CD4-positive, alpha-beta T cell treated with Interleukin-6 for 4 hours (primary cell): ENCODE measurements at places on chromosomes 12 and 14.

DNA sequence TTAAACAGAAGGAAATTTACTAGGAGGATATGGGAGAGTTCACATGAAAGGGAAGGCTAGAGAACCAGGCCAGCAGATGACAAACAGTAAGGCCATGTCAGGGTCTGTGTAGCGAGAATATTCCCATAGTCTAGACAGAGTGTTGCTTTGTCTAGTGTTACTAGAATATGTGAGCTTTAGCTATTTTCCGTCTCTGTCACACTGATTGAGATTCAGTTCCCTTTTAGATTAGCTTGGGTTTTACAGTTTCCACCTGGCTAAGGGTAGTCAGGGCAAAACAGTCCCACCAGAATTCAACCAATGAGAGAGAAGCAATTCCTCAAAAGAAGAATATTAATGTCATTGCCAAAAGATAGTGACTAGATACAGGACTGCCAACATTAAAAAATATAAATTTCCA is 82.8 kb upstream of the MDM1 start:
- no peak for DNase-seq

GRCh38 chr14:65421201-65421981 is 8.9 kb downstream of the FUT8 start:
- no peak for DNase-seq

DNA sequence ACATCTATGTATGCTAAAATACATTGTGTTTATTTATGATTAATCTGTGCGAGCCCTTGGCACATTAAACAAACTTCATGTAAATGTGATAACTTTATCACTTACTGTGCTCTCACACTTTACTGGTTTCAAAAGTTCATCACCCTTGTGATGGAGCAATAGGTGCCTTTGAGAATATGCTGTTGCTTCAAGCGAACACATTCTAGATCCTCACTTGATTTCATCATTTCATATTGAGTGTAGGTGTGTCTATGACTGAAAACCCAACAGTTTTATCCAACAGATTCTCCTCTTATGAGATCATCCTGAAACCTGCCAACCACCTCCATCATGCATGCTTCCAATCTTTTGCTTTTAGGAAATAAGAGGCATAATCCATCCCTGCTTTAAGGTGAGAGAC is 854.4 kb downstream of the TMEM121 start:
- DNase-seq = no peak

DNA sequence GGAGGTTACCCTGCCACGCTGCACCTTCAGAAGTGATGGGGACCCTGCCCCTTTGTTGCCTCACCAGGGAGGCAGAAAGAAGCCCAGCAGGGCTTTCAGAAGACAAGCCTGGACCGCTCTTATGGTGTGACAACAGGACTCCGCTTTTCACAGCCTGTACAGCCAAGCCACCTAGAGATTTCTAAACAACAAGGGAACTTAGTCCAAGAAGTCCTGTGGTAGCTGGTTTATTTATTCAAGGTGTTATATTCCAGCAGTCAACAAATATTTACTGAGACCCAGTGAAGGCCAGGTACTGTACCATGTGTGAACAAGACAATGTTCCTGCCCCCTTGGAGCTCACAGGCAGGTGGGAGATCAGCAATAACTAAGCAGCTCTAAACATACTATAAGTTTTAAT is 4.0 kb upstream of the TMEM229B start:
- DNase-seq = no peak

GRCh38 chr14:101017209-101017608 is 113.7 kb upstream of the RTL1 start:
- no peak for DNase-seq

- DNase-seq = no peak
Measured at GRCh38 chr14:98956661-98957060, 315.3 kb downstream of the BCL11B start.

DNA sequence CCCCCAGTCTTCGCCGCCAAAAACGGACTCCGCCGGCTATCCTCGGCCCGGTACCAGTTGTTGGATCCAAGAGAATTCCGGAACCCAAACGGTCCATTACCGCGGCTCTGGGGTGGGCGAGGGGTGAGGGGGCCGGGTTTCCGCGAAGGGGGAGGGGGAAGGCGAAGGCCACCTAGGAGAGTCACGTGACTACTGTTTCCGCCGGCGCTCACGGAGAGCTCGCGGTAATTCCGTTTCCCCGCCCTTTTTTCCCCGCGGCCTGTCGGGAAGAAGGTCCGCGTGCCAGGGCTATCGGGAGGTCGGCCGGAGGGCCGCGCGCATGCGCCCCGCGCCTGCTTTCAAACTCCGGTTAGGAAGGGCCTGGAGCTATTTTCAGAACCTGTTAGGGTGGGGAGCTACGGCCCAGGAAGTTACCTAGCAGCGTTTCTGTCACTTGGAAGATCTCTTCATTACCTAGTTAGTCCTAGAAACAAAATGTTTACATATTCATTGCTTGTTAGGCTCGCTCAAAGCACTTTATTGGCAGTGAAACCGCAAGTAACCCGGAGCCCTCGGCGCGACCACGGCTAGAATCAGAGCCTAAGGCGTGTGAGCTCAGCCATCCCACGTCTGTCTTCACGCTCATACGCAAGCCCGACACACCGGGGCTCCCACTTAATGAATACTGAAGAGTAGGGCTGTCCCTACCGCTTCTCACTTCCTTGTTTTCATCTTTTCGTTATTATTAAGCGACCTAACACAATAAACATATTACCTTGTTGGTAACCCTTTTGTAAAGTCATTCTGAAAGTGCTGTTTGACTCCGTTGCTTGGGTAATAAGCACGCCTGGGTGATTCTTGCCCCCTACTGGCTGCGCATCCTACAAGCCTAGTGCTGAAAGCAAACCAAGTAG is 624 bp upstream of the SBNO1 start:
- DNase-seq = peak; percentile 98

DNA sequence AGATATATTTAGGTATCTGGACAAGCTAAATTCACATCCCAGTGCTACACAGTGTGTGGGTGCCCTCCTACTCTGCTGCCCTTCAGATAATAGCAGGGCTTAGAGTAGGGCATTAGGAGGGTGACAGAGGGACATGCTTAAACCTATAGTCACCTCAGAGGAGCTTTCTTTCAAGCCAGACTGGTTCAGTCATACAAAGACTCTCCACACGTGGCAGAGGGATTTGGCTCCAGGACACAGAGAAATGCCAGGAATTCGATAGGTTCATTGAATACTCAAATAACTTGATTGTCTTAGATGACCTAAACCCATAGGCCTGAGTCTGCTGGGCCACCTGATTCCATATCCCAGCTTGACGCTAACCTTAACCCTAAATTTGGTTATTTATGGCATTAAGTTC is 163.5 kb downstream of the TPH2 start:
- DNase-seq = no peak

DNA sequence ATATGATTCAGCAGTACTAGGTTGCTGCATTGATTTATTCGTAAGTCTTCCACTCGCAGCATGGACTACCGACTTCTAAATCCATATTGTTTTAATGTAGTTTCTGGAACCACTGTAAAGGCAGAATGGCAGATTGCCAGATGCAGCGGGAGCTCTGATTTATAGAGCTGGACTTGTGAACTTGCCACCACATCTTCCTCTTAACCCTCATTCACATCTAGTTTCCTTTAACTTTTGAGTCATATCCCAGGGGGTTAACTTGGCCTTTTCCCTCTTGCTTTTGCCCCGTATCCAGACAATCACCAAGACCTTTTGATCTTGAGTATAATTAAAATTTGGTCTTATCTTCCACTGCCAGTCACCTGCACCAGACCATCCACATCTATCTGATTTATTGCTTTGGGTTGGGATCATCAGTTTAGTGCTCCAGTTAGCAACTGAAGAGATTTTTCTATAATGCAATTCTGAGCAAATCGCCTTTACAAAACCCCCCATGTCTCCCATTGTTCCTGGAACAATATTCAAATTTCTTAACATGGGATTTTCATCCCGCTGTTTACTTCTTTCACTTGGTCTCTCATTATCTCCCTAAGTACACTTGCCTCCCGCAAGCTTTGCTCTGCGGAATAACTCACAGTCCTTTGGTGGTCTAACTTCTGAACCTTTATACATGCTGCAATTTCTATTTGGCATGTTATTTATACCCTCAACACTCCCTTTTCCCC is 130.5 kb downstream of the ACSS3 start:
- DNase-seq = no peak

GRCh38 chr12:41905759-41906297 is 238.8 kb downstream of the GXYLT1 start:
- DNase-seq = no peak

DNA sequence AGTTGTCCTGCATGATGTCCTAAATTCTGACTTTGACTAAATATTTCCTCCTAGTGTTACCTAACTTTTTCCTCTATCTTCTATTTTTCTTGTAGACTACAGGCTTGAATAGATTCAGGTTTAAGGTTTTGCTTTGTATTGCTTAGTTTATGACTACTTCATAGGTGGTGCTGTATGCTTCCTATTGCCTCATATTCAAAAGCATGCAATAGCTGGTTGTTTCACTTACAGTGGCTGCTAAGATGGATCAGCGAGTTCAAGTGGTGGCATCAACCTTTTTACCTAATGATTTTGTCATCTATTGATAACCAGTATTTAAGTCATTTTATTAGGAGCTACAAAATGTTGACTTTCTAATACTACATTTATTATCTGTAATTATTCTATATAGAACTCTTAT is 36.3 kb upstream of the BICD1 start:
- no peak for DNase-seq

- no peak for DNase-seq
Measured at GRCh38 chr12:131765961-131766360, 55.1 kb downstream of the SFSWAP start.

GRCh38 chr14:73208390-73208789 is 28.9 kb upstream of the PAPLN start:
- no peak for DNase-seq

GRCh38 chr14:50783563-50783962 is 47.4 kb downstream of the NIN start:
- DNase-seq = no peak

DNA sequence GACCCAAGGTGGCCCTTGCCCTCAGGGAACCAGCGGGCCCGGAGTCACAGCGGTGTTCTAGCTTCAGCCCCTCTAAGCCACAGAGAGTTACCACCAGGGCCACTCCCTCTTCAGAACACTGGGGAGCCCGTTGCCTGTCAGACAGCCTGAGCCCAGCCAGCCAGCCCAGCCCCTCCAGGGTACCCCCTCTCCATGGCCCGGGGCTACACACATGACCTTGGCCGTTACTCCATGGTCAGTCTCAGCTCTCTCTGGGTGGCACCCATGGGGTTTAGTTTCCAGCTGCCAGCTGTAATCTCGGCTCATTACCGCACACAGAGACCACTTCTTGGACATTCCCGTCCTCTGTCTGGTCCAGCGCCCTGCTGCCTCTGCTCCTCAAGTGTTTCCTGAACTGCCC is 35.0 kb downstream of the PPP2R5C start:
- DNase-seq = no peak

DNA sequence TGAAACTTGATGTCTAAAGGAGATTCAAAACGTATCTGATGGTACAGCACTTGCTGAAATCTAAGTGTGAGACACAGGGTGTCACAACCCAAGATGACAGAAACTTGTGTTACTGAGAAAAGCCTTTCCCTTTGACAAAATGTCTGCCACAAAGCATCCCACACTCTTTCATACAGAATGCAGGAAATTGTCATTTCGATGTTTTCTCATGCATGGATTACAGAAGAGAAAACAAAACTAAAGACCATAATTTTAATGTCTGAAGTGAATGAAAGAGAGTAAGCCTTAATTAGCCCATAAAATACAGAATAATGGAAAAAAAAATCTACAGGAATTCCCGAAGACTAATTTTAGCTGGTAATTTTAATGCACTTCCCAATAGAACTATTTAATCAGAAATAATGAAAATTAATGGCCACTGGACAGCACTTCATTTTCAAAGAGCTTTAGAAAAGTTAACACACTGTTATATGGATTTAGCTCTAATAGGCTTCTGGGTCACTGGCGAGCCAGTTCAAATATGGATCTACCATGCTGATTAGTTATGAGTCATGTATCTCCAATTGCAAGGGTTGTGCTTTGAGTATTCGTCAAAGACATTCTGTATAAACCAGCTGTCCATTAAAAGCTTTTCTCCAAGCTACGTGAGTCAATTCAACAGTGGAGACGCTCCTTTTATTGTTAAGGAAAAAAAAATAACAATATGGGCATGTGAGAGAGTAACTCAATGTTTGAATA is 656.7 kb downstream of the SLC16A7 start:
- DNase-seq = no peak

DNA sequence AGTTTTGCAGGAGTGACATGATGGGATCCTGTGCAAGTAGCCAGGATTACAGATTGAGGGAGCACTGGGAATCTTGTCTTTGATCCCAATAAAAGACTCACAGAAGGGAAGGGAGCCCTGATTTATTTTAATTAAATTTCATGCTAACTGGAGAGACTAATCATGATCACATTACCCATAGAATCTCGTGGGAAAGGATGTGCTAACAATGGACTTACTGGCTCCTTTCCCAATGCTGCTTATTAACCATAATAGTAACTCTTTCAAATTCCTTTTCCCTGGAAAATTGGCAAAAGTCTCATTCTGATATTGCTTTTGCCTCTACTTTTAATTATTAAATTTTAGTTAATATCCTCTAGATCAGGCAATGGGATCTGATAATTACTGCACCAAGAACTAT is 174.8 kb upstream of the AVPR1A start:
- DNase-seq = no peak

GRCh38 chr14:61564618-61565091 is 130.7 kb upstream of the HIF1A start:
- DNase-seq = no peak

DNA sequence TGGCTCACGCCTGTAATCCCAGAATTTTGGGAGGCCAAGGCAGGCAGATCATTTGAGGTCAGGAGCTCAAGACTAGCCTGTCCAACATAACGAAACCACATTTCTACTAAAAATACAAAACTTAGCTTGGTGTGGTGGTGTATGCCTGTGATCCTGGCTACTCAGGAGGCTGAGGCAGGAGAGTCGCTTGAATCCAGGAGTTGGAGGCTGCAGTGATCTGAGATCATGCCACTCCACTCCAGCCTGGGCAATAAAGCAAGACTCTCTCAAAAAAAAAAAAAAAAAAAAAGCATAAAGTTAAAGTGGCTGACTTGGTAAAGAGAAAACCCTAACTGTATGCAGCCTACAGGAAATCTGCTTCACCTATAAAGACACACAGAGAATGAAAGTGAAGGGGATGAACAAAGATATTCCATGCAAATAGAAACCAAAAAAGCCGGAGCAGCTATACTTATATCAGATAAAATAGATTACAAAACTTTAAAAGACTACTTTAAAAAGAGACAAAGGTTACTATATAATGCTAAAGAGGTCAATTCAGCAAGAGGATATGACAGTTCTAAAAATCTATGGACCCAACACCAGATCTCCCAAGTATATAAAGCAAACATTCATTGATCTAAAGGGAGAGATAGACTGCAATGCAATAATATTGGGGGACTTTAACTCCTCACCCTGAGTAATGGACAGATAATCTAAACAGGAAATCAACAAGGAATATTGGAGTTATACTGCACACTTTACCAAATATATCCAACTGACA is 4.1 kb downstream of the CLEC2B start:
- peak; percentile 11 for DNase-seq

- DNase-seq = peak; percentile 91
Measured at GRCh38 chr12:121799842-121800693, 3.7 kb upstream of the SETD1B start.

GRCh38 chr14:21023174-21023573 is 1.7 kb downstream of the NDRG2 start:
- no peak for DNase-seq
